ENCODE measurements at places on chromosomes 13 and 19.

- DNase-seq: no peak
Observed at GRCh38 chr19:4059453-4059871, 7.2 kb downstream of the ZBTB7A start.

DNA sequence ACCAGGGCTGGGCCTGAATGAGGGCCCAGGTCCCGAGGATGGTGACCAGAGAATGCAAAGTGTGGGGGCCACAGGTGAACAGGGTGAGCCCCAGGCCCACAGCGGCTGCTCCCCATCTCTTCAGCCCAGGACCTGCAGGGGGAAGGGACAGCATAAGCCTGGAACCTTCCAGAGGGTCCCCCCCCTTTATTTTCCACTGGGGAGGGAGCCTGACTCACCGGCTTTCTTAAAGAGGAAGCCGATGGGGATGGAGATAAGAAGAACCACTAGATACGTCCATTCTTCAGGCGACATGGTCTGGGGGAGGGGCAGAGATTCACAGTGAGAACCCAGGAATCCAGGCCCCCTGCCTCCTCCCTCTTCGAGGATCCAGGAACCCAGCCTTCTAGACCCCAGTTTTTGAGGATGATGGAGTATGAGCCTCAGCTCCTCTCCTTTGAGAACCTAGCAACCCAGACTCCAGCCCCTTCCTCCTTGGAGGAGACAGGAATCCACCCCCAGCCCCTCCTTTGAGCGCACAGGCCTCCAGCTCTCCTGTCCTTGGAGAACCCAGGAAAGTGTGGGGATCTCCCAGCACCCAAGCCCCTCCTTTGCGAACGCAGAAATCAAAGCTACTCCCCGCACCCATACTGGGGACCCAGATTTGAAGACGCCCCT lies 1.0 kb downstream of the MBOAT7 start:
- DNase-seq: no peak

GRCh38 chr19:56149656-56150038 lies 8.6 kb downstream of the ZNF444 start:
- no peak for DNase-seq

DNA sequence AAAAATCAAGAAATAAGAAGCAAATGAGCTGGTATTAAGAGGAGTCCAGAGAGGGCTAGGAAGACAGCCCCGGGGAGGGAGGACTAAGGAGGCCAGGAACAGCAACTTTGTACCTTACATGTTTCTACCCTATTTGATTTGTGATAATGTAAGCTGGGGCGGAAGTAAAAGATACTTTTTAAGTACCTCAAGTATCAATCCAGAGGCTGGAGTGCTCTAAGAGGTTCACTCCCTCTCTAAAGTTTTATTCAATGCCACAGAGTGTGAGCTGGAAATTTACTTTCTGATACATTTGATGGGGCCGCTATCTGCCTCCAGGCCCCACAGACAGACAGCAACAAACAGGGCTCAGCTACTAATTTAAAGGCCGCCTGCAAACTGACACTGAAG lies 11.4 kb downstream of the MLLT1 start:
- no peak for DNase-seq

DNA sequence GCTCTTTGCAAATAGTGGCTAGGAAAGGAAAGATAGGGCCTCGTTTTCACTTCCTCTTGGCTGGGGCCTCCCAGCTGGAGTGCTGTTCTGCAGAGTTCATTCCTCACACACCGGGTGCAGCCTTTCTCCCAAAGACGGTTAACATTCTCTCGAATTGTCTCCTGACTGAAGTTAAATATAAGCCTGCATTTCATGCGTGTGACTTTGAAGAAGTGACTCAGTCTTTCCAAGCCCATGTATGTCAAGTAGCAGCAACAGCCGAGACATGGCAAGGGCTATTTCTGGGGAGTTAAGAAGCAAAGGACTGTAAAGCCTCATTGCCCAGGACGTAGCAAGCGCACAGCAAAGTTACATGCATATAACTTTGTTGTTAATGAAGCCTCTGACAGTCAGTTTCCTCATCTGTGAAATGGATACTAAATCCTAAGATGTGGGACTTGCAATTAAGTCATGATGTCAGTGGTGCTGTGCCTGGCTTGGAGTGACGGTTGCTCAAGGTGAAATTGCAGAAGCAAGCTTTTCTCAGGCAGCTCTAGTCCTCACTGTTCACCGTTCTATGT lies 502.4 kb downstream of the MYO16 start:
- DNase-seq: no peak

- DNase-seq: no peak
Observed at GRCh38 chr19:6241680-6242377, 37.9 kb downstream of the MLLT1 start.

DNA sequence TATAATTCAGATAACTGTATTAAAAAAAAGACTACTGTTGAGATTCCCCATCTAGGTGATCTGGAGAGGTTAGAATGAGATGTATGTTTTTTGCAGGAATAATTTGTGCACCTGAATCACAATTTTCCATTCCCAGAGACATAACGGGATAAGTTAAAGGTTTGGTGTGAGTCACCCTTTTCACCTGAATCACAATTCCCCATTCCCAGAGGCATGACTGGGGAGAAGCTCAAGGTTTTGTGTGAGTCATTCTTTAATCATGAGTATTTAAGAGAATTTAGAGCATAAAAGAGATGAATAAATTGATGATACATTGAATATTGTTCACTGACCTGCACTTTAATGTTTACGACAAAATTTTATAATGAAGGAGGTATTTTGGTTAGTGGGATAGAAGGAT lies 9.0 kb downstream of the OR7A5 start:
- no peak for DNase-seq

GRCh38 chr19:35559281-35559659 lies 4.2 kb downstream of the ATP4A start:
- DNase-seq: no peak

- no peak for DNase-seq
Observed at GRCh38 chr13:94487043-94487442, 7.6 kb upstream of the DCT start.

- no peak for DNase-seq
Observed at GRCh38 chr19:57935731-57936130, 529 bp upstream of the ZNF418 start.

All from liver (tissue), 10 donors.